GM23248 (cell line): ENCODE measurements at places on chromosomes 1 and 21. TPM values are rescaled to one million over a fixed set of nuclear protein-coding genes. Genes with fewer than 3 reads are reported as not detected.

GRCh38 chr1:36471830-36472641, 7.9 kb upstream of the MRPS15 start:
- no peak for DNase-seq

DNA sequence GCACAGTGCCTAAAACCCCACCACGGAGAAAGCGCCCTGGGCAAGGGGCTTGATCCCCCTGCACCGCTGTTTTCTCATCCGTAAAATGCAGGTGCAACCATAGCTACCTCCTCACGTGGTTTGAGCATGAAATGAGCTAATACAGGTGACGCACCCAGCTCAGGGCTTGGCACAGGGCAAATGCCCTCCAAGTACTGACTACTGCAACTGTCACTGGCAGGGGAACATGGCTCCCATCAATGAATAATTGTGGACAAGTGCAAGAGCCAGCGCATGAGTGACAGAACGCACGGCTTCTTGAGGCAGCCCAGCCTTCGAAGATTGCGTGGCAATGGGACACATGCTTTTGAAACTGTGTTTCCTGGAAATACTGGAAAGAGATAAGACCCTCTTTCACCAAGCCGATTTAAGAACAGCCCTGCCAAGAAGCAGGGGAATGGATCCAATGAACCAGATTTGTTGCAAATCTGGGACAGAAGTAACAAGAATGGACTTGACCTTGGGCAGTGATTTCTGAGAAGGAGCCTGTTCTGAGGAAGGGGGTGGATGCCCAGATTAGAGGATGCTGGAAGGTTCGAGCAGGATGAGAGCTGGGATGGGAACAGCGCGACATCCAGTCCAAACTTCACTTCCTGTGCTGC, 92.8 kb upstream of the IFFO2 start:
- no peak for DNase-seq

GRCh38 chr1:8427986-8428385, 110.1 kb downstream of the SLC45A1 start:
- DNase-seq, result no peak

GRCh38 chr1:183303901-183304300, 114.3 kb downstream of the NMNAT2 start:
- peak; percentile 72 for DNase-seq

DNA sequence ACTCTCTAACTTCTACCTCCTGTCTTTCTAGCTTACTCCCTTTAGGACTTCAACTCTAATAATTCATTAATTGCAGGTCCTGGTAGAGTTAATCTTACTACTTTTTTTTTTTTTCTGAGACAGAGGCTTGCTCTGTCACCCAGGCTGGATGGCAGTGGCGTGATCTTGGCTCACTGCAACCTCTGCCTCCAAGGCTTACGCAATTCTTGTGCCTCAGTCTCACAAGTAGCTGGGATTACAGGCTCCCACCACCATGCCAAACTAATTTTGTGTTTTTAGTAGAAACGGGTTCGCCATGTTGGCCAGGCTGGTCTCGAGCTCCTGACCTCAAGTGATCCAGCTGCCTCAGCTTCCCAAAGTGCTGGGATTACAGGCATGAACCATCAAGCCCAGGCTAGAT, 15.7 kb downstream of the BTBD8 start:
- DNase-seq, result no peak

- no peak for DNase-seq
Observed at GRCh38 chr1:23643736-23644554, 47.7 kb upstream of the RPL11 start.

DNA sequence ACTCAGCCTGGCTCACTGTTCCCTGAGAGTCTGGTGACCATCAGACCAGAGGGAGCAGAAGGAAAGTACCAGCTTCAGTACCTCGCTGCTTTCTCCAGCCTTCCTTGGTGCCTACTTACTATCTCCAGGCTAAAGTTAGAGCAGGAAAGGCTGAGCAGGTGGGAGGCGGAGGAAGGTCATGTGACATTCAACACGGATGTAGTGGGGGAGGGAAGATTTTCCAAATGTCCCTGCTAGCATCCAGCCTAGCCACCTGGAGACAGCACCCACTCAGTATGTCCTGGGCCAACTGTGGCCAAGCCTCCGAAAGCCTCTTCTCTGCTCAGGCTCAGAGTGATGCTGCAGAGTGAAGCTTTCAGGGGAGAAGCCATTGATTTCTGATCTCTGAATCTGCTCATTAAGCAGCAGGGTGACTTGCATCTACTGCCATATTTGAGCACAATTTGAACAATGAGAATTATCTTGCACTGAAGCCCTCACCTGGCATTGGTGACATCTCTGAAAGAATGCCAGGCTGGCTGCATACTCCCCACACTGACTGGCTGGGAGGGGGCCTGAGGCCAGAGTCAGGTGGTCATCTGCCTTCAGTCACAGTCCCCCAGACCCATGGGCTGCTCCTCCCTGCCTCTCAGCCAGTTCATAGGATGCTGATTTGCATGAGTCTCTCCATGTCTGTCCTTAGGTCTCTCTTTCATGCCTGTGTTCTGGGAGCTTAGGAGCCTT, 86.2 kb downstream of the KCND3 start:
- DNase-seq, result no peak

DNA sequence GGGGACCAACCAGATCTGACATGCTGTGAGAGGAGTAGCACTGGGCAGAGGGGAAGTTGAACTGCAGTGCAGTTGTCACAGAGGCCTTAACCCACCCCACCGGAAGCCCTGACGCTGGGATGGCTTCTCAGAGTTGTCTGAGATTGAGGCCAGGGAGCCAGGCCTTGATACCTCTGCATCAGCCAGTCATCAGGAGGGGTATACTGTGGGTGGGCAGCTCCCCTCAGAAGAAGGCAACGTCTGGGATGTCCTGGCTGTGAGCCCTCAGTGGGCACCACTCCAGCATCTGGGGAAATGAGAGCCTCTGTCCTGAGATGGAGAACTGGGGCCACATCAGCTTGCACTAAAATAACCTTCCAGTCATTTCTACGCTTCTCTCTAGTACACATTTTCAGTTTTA, 47.9 kb upstream of the BCAR3 start:
- no peak for DNase-seq

DNA sequence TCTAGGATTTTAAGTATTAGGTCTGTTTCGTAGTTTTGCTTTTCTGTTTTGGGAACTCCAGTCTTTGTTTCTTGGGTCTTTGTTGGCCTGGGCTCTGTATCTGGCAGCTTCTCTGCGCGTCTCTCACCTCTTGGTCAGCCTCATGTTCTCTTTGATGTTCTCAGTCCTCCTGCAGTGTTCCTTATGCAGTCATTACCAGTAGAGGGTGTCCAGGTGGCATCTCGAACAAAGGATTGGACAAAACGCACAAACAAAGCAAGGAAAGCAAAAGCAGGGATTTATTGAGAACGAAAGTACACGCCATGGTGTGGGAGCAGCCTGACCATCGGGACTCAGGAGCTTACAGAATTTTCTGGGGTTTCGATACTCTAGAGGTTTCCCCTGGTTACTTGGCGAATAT, 133.7 kb upstream of the COL6A1 start:
- DNase-seq, result peak; percentile 7

DNA sequence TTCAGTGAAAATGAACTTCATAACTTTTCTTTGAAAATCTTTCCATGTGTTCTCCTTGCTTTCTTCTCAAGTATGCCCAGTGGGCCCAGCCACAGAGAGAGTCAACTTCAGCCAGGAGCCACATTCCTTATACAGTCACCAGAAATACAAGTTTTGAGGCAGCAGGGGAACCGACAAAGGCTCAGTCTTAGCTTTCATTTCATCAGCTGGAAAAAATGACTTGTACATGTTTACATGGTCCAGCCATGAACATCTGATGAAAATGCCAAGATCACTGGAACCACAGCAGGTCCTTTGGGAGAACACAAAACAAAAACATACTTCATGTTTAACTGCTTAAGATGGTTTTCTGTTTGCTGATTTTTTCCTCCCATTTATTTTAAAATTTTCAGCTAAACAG, 72.5 kb downstream of the SYDE2 start:
- peak; percentile 74 for DNase-seq

- no peak for DNase-seq
Observed at GRCh38 chr1:240090957-240091600, 604 bp upstream of the FMN2 start.

DNA sequence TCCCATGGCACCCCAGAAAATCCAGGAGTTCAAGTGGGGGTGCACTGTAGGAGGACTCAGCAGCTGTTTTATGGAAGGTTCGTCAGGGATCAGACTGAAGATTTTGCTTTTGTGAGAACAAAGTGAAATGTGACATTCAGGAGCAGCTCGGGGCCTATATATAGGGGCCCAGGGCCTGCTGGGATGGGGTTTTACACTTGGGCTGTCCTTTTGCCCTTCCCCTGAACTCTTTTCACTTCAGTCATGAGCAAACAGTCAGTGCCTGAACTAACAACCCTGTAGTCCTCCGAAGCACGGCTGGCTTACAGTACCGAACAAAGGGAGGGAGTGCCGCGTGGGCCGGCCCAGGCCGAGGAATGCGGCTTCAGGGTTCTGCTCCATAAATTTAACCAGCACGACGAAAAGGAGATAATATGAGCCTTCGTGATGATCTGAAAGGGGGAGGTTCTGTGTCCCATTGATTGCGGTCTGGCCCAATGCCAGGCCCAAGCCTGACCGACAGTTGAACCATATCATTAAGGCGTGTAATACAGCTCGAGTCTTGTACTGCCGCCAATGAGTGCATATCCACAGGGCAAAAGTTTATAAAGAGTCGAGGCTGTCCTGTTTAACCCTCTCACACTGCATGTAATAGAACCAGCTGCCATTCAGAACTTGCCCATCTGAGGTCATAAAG, 139.9 kb downstream of the DHRS3 start:
- DNase-seq, result peak; percentile 93

DNA sequence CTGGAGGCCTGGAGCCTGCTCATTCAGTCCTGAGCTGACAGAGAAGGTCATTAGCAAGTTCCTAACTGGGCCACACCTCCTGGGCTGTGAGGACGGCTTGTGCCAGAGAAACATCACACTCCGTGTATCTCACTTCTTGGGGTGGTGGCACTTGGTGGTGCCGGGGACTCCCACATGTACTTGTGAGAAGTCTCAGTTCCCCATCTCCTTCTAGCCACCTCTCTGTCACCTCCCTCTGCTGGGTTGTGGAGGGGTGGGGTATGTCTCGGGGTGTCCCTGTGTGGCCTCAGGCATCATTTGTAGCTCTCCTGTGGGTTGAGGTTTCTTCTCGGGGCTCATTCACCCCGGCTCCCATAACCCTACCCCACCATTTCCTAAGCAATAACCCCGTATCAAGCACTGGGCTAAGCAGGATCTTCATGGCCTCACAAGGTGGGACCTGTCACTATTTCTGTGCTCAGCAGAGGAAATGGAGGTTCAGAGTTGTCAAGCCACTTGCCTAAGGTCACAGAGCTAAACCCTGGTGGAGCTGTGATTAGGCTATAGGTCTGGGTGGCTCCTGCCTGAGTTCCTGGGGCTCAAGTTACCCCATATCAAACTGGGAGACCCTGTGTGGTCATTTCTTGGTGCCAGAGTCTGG, 62.5 kb downstream of the UBIAD1 start:
- no peak for DNase-seq

DNA sequence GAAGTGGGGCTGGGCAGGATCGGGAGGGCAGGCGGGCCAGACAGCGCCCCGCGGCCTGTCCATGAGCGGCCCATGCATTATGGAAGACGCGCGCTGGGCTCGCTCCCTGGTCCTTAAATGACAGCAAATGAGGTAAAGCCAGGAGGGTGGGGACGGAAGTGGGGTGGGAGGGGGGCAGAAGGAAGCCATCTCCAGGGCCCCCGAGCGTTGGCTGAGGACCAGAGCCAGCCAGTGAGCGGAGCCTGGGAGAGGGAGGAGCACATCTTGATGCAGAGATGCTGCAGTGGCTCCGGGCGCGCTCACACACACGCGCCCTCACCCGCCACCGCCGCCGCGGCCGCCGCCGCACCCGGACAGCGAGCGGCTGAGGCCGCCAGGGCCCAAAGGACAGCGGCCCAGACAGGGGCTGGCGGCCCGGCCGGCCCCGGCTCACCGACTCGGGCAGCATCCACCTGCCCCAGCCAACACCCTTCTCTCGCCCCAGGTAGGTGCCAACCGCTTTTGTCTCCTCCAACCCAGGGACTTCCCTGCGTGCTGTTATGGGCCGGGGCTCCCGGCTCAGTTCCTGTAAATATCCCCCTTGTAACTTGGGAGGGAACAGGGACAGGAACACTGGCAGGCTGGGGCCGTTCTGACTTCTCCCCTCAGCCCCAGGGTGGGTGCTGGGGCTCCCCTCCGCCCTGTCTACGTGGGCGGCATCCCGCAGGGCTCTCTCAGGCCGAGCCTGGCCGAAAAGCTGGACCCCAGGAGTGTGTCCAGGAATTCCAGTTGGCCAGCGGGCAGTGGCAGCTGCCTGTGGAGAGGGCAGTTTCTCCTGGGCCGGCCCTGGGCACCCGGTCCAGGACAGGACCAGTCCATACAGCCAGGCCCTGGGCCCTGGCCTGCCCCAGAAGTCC, at the start of gene CNTN2:
Gene CNTN2 (plus strand): TSS at position 302 of the 896 bp plus-strand sequence. CDS start 9,974 bp downstream, outside the sequence.
- DNase-seq, result peak; percentile 25

GRCh38 chr1:213651077-213651476, 336.7 kb upstream of the PROX1 start:
- DNase-seq, result no peak

Gene AURKAIP1
- 216 and 218 TPM in 2 replicates for polyA plus RNA-seq
